Upper lobe of left lung (tissue), 6 donors: ENCODE measurements at places on chromosomes 6 and 20.

- no peak overlapping the region for H3K27ac ChIP-seq
- no peaks in the 10 kb centered on the region for H3K27me3 ChIP-seq
- peaks cover 13% of the 10 kb centered on the region for H3K4me1 ChIP-seq
- peak overlapping the region; percentile 39 for H3K4me3 ChIP-seq
- H3K36me3 ChIP-seq: no peaks in the 10 kb centered on the region
Measured at GRCh38 chr6:29828471-29828797, 809 bp downstream of the HLA-G start.

DNA sequence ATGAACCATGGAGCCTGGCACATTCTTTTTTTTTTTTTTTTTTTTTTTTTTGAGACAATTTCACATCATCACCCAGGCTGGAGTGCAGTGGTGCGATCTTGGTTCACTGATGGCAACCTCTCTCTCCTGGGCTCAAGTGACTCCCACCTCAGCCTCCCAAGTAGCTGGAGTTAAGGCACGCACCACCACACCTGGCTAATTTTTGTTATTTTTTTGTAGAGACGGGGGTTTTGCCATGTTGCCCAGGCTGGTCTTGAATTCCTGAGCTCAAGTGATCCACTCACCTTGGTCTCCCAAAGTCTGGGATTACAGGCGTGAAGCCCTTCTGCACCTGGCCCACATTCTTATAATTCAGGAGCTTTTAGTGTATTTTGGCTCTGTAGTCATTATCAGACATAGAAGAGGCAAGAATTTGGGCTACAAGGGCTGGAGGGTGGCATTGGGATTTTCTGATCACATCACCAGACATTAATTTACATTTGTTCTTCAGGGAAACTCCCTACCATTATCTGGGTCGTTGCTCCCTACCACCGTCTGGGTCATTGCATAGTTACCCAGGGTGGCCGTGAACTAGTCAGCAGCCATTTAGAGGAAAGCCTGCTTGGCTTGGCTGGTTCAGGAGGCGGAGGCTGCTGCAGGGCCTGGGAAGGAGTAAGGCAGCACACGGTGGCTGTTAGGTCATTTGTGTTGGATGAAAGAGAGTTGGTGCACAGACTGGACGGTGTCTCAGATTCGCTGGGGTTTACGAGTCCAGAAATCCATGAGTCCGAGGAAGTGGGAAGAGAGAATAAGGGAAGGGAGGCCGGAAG, 17.6 kb downstream of the ARID1B start:
- H3K4me3 ChIP-seq: no peak overlapping the region
- peaks cover 33% of the 10 kb centered on the region for H3K4me1 ChIP-seq
- H3K27ac ChIP-seq: no peak overlapping the region
- no peak for DNase-seq
- no peaks in the 10 kb centered on the region for H3K36me3 ChIP-seq
- no peaks in the 10 kb centered on the region for H3K27me3 ChIP-seq

DNA sequence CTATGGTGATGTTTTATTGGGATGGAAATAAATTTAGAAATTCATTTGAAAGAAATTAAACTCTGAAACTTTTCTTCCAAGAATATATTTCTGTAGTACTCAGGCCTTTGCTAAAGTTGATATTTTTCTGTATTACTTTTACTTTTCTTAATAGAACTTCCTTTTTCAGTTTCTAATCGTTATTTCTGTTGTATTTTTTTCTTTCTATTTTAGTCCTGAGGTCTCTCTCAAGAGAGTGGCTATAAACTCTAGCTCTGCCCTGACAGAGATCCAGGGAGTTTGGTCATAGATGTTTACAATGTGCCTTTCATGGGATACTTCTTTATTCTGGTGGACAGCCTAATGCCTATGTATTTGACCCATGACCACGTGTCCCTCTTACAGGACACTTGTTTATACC, 51.0 kb downstream of the OR2B6 start:
- no peak overlapping the region for H3K27ac ChIP-seq
- H3K4me3 ChIP-seq: no peak overlapping the region
- no peak for DNase-seq
- no peaks in the 10 kb centered on the region for H3K27me3 ChIP-seq

GRCh38 chr20:41387444-41387851, 20.8 kb upstream of the EMILIN3 start:
- no peak overlapping the region for H3K27ac ChIP-seq
- no peak for DNase-seq
- H3K36me3 ChIP-seq: no peaks in the 10 kb centered on the region

- no peak overlapping the region for H3K27ac ChIP-seq
- no peaks in the 10 kb centered on the region for H3K36me3 ChIP-seq
- no peaks in the 10 kb centered on the region for H3K27me3 ChIP-seq
- H3K4me1 ChIP-seq: no peaks in the 10 kb centered on the region
- no peak overlapping the region for H3K4me3 ChIP-seq
Measured at GRCh38 chr6:81878479-81878878, 126.0 kb upstream of the TENT5A start.

DNA sequence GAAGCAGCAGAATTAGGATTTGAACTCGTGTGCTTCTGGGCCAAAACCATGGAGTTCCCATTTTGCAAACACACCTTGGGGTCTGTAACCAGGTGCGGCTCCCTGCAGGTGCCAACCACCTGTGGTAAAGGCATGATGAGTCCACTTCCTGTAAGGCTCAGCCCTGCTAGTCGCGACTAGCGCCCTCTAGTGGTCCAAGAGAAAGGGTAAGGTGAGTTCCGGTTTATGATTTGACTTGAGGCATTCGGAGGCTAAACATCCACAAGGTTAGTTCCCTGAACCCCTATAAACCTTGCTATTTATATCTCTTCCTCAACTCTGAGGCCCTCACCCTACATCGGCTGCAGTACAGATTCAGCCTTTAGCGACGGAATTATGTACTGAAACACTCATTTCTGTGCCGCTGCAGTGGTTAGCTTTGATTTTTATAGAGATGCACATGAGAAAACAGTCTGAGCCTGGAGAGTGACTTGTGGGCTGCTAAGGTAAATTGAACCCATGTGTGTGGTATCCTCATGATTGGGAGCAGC, 173.4 kb downstream of the PLCB1 start:
- H3K27ac ChIP-seq: no peak overlapping the region
- DNase-seq: peak; percentile 58
- no peak overlapping the region for H3K4me3 ChIP-seq
- no peaks in the 10 kb centered on the region for H3K27me3 ChIP-seq
- H3K4me1 ChIP-seq: no peaks in the 10 kb centered on the region

- no peak overlapping the region for H3K4me3 ChIP-seq
- DNase-seq: no peak
- H3K36me3 ChIP-seq: no peaks in the 10 kb centered on the region
- H3K27ac ChIP-seq: no peak overlapping the region
- H3K27me3 ChIP-seq: no peaks in the 10 kb centered on the region
Measured at GRCh38 chr6:121694801-121695251, 259.4 kb downstream of the GJA1 start.

DNA sequence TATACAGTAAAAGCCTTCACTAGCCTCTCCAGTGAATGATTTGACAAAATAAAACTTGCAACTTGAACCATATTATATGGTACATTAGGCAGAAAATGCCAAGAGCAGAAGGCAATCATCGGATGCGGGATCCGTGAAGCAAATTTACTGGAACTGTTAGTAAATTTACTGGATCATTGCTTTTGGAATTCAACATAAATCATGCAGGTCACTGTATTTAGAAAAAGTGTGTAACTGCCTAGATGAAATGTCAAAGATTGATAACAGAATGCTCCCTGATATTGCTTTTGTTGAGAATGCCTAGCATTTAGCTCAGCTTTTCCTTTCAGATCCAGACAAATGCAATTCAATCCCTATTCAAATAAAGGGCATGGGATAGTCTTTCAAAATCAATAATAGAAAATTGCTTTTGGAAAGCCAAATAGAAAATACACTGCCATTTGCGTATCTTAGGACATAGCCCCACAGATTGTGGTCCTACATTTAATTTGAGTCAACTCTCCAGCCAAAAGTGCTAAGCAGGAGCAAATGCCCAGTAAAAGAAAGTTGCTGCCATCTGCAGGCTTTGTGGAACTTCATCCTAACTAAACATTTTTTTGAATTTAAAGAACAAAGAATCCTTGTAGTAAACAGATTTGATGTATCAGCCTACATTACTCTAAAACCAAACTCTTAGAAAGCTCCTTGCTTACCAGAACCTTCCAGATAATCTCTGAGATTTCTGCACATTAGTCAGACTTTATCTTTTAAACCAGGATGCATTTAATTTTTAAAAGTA, 109.5 kb upstream of the HSF2 start:
- no peak overlapping the region for H3K4me3 ChIP-seq
- no peak for DNase-seq
- no peak overlapping the region for H3K27ac ChIP-seq
- H3K36me3 ChIP-seq: no peaks in the 10 kb centered on the region
- H3K27me3 ChIP-seq: no peaks in the 10 kb centered on the region

DNA sequence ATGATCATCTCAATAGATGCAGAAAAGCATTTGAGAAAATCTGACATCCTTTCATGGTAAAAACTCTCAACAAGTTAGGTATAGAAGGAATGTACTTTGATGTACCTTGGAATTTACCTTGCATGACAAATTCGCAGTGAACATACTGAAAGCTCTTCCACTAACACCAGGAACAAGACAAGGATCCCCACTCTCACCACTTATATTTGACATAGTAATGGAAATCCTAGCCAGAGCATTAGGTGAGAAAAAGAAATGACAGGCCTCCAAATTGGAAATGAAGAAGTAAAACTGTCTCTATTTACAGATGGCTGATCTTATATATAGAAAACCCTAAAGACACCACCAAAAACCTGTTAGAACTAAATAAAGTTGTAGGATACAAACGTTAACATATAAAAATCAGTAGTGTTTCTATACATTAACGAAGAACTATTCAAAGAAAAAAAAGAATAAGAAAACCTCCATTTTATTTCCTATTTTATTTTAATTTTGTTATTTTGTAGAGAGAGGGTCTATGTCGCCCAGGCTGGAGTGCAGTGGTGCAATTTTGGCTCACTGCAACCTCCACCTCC, 26.9 kb downstream of the PCNA start:
- no peak overlapping the region for H3K27ac ChIP-seq
- no peak for DNase-seq
- H3K4me3 ChIP-seq: no peak overlapping the region
- H3K27me3 ChIP-seq: no peaks in the 10 kb centered on the region

GRCh38 chr6:47032974-47033765, 9.0 kb downstream of the ADGRF1 start:
- H3K27me3 ChIP-seq: no peaks in the 10 kb centered on the region
- no peaks in the 10 kb centered on the region for H3K36me3 ChIP-seq
- no peak overlapping the region for H3K27ac ChIP-seq
- H3K4me3 ChIP-seq: no peak overlapping the region
- peaks cover 15% of the 10 kb centered on the region for H3K4me1 ChIP-seq
- DNase-seq: no peak

DNA sequence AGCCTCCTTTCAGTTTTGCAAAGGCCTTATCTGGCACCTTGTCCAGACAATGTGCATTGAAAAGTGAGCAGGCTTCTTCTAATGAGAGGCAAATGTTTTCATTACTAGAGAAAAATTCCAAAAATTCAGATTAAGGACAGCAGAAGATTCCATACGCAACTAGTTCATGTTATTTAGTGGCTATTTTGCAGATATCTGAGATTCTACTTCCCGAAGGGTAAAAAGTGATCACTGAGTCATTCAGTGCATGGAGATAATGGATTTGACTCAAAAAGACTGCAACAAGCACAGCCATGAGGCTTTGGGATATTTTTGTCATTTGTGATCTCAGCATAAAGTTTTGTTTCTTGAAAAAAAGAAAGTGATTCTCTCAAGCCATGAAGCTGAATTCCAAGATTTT, 29.9 kb downstream of the METTL24 start:
- DNase-seq: no peak
- H3K27me3 ChIP-seq: no peaks in the 10 kb centered on the region
- H3K4me1 ChIP-seq: peaks cover 16% of the 10 kb centered on the region
- H3K36me3 ChIP-seq: no peaks in the 10 kb centered on the region

- DNase-seq: no peak
- H3K27me3 ChIP-seq: no peaks in the 10 kb centered on the region
- H3K36me3 ChIP-seq: no peaks in the 10 kb centered on the region
- H3K4me3 ChIP-seq: no peak overlapping the region
- H3K27ac ChIP-seq: peak overlapping the region; percentile 83
Measured at GRCh38 chr20:49790077-49790798, 22.4 kb upstream of the SLC9A8 start.

DNA sequence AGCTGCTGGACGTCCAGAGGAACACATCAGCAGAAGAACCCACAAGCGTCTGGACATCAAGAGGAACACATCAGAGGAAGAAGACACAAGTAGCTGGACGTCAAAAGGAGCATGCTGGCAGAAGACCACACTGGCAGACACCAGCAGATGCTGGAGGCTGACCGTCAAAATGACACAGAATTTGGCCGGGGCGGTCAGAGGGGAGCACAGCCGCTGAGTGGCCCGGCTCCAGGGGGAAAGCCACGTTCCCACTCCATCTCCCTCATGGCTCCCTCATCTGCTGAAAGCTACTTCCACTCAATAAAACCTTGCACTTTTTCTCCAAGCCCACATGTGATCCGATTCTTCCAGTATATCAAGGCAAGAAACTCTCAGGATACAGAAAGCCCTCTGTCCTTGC, 283.6 kb downstream of the PTPRT start:
- H3K27me3 ChIP-seq: no peaks in the 10 kb centered on the region
- no peaks in the 10 kb centered on the region for H3K4me1 ChIP-seq
- no peaks in the 10 kb centered on the region for H3K36me3 ChIP-seq
- no peak overlapping the region for H3K27ac ChIP-seq
- H3K4me3 ChIP-seq: no peak overlapping the region

GRCh38 chr6:104656235-104656634, 203.5 kb downstream of the HACE1 start:
- H3K36me3 ChIP-seq: no peaks in the 10 kb centered on the region
- no peaks in the 10 kb centered on the region for H3K4me1 ChIP-seq
- no peak overlapping the region for H3K27ac ChIP-seq
- no peaks in the 10 kb centered on the region for H3K27me3 ChIP-seq
- DNase-seq: no peak

- no peaks in the 10 kb centered on the region for H3K36me3 ChIP-seq
- H3K27me3 ChIP-seq: no peaks in the 10 kb centered on the region
- DNase-seq: no peak
Measured at GRCh38 chr6:157755746-157756411, 67.2 kb upstream of the SNX9 start.

DNA sequence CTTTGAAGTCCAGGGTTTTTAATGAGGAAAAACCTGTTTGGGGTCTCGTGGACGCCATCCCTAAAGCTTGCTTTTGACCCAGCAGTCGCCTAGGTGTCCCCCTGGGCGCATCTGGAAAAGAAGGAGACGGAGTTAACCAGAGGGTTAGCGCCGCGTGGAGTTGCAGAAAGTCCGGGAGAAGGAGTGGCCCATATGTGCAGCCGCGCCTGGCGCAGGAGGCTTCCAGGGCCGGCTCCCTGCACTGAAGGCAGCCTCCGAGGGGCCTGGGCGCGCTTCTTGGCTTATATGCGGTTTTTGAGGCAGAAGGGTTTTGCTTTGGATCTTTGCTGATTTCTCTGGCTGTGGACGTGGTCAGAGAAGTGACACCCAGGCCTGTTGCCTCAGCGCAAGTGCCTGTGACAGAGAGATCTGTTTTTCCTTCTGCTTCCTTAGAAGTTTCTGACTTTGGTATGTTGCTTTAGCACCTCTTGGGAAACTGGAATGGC, 987 bp downstream of the TMEM181 start:
- no peaks in the 10 kb centered on the region for H3K27me3 ChIP-seq
- no peaks in the 10 kb centered on the region for H3K36me3 ChIP-seq
- DNase-seq: peak; percentile 29
